ENCODE measurements at places on chromosomes 1 and 21.

- DNase-seq, result no peak
These were observed 341.0 kb upstream of the VAMP3 start for GRCh38 chr1:7430047-7430608.

- DNase-seq, result no peak
These were observed 5.0 kb upstream of the DDOST start for GRCh38 chr1:20666146-20666545.

GRCh38 chr1:57623039-57623790 lies 199.4 kb upstream of the DAB1 start:
- no peak for DNase-seq

DNA sequence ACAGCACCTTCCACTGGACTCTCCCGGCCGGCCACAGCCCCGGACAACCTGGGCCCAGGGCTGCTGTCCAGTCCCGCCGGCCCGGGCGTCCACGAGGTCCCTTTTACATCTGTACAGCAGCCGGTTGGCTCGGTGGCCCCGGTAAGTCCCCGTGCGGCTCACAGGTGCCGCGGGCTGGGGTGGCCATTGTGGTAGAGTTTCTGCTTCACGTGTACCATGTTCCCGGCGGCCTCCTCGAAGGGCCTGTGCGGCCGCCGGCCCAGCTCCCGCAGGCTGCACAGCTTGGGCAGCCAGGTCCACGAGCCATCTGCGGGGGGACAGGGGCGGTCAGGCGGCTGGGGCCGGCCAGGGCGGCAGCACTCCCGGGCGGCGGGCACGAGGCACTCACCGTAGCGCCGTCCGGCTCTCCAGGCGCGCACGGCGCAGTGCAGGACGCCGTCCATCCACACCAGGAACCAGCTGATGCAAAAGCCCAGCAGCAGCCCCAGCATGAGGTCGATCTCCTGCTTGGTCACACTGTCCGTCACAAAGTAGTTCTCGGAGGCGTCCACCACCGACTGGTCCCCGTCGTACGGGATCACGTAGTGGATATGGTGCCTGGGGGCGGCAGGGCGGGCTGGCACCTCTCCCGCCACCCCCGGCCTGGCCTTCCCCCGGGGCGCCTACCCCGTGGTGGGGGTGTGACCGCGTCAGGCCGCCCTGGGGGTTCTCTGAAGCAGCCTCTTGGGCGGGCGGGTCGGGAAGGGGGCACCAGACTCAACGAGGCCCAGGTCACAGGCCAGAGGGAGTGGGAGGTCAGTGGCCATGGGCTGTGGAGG lies 5.0 kb downstream of the TMEM240 start:
- no peak for DNase-seq

- DNase-seq, result no peak
These were observed 28.2 kb upstream of the FMO1 start for GRCh38 chr1:171220081-171220420.

DNA sequence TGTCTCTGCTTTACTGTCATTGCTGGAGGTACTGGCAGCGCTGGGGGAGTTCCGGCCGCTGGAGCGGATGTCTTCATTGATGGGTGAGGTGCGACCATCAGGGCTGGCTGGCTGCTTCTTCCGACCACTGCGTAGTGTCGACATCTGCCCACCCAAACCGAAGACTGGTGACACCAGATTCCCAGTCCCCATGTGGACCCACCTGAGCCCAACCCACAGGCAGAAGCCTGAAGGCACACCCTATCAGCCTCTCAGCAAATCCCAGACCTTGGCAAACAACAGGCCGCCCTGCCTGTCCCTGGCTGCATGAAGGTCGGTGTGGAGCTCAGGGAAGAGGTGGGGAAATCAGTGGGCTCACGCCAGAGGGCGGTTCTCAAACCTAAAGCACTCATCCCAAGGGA lies 44.8 kb downstream of the SLC45A1 start:
- no peak for DNase-seq

DNA sequence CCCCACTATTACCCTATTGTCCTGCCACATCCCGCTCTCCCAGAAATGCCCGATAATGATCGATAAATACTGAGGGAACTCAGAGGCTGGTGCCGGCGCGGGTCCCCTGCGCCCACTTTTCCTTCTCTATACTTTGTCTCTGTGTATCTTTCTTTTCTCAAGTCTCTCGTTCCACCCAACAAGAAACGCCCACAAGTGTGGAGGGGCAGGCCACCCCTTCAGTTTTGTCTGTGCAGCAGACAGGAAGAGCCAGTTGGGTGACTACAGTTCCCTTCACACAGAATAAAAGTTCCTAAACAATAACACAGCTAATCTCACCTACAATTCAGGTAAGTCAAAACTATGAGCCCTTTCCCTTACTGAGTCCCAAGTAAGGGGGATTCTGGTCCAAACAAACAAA lies 423.7 kb downstream of the SMYD3 start:
- DNase-seq, result no peak

GRCh38 chr21:37514038-37514667 lies 147.6 kb downstream of the DYRK1A start:
- no peak for DNase-seq

- no peak for DNase-seq
These were observed 482.1 kb downstream of the RWDD3 start for GRCh38 chr1:95716097-95716496.

DNA sequence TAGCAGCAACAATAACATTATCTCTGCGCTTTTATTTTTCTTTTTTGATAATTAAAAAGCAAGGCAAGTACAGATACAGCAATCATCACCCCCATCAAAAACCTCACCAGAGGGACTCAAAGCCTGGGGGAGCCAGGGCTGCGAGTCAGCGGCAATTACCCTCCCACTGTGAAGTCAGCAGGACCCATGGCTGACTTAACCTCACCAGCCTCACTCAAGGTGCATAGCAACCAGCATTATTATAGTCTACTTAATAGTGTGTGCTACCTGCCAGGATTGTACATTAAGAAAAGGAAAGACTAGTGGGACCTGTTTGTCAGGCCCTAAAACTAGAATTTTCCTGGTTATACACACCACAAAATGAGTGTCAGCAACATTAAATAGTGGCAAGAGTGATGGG lies 28.9 kb upstream of the SERBP1 start:
- no peak for DNase-seq

GRCh38 chr1:48741380-48741779 lies 35.3 kb downstream of the BEND5 start:
- no peak for DNase-seq

GRCh38 chr1:27999055-27999454 lies 39.3 kb downstream of the XKR8 start:
- DNase-seq, result no peak

- no peak for DNase-seq
These were observed 319.1 kb upstream of the GREM2 start for GRCh38 chr1:240931031-240931430.

DNA sequence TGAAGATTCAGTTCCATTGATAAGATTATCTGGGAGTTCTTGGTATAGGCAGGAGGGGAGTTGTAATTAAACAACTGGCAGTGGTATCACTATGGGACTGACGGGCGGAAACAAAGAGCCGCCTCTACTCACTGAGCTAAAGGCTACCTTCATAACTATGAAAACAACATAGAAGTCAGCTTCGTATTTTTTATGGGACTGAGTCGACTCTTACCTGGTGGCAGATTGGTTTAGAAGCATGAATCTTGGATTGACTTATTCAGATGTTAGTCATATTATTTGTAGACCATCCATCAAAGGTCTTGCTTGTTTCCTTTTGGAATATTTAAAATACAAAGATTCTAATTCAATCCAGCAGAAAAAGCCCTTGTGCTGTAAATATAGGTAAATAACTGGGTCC lies 6.3 kb upstream of the HHIPL2 start:
- no peak for DNase-seq

- DNase-seq, result no peak
These were observed 62.8 kb downstream of the SLX9 start for GRCh38 chr21:45002381-45003204.

GRCh38 chr1:1435106-1435903 lies at the start of gene VWA1:
Gene VWA1 (plus strand): TSS chr1:1435690. CDS start chr1:1435749, 59 bp downstream.
- peak; percentile 49 for DNase-seq

Measured in CD4-positive, alpha-beta T cell treated with Interleukin-15 for 4 hours (primary cell).